ENCODE measurements at places on chromosomes 5 and 9. TPM values are rescaled to one million over a fixed set of nuclear protein-coding genes. Genes with fewer than 3 reads are reported as not detected.

- DNase-seq: peak; percentile 54
Measured at GRCh38 chr5:181217111-181217802, 5.8 kb upstream of the TRIM41 start.

DNA sequence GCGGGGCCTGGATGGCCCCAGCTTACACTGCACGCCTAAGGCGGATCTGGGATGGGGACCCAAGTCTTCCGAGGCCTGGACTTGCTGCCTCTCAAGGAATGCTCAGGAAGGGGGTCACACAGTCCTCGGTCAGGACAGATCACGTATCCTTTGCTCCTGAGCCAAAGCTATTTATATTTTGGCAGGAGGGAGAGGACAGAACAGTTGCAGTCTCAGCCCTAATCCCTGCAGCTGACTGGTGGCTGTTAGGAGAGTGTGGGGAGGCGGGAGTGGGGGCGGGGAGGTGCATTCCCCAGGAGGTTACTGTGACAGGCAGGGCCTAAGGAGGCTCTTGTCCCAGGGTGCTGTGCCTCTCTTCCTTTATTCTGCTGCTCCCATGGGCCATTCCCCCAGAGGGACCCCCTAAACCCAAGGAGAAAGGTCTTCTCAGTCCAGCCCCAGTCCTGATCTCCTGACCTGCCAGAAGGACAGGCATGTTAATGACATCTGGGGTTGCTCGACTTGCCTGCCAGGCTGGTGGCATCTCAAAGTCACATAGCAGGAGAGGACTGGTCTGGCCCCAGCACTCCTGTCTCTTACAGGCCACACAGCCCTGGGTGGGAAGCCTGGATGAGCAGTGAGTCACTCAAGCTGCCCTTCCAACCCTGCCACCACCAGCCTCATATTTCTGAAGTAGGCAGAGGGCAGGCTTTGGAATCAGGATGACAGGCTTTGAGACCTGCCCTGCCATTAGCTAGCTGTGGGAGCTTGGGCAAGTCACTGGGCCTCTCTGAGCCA, 51.9 kb downstream of the COL27A1 start:
- DNase-seq: no peak

DNA sequence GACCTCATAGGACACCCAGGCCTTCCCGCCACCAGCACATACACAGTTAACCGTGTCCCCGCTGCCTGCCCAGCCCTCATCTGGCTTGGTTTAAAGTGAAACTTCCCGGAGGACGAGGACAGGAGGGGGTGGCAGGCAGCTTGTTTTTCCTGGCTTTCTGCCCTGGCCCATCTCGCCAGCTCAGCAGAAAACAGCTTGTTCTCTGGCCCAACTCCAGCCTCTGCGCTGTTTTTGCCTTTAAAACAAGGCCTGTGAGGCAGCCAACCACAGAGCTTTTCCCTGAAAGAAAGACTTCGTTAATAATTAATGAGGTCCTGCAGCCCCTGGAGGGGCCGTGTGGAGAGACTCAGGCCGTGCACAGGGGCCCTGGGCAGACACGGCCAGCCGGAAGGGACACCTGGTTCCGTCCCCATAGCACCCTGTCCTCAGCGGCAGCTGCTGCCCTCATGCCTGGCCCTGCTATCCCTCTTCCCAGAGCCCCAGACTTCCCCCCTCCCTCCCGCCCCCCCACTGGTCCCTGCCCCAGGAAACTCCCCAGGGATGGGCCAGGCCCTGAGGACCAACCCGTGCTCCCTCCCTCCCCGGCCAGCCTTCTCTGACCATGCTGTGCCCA, 108.7 kb downstream of the RXRA start:
- DNase-seq: no peak

- peak; percentile 59 for DNase-seq
Measured at GRCh38 chr9:111759762-111760639, 34.7 kb downstream of the SHOC1 start.

- DNase-seq: no peak
Measured at GRCh38 chr5:173835661-173836060, 52.5 kb upstream of the CPEB4 start.

DNA sequence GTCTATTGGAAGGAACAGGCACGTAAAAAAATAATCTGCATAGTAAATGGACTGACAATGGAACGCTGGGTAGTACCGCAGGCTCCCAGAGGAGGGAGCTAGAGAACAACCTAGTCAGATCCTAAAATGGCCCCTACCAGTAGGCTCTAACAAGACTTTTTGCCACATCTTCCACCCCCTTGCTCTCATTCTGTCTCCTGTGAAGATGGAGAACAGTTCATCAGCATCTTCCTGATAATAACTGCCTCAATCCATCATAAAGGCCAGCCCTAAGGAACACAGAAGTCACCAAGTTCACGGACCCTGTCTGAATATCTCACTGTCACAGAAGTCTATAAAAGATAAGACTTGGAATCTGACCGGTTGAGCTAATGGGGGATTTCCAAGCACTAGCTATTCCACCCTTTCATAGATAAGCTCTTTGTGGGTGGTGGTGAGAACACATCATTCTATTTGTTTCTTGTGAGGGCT, 133.4 kb downstream of the SLC1A3 start:
- peak; percentile 89 for DNase-seq

DNA sequence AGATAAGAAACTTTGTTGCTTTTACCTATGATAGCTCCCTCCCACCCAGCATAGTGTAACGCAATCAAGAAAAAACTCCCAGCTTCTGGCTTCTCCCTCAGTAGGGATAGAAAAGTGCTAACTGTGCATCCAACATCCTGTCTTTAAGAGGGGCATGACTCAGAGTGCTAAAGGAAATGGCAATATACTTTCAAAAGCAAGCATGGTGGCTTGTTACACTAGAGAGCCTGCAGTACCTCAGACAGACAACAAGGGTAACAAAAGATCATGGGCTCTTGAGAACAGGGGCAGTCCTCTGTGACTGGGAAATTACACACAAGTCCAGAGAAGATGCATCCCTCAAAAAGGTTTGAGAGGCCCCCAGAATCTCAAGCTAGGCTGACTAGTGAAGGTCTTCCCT, 37.8 kb downstream of the PRELID2 start:
- no peak for DNase-seq

IL9 gene
- not detected for total RNA-seq

DNA sequence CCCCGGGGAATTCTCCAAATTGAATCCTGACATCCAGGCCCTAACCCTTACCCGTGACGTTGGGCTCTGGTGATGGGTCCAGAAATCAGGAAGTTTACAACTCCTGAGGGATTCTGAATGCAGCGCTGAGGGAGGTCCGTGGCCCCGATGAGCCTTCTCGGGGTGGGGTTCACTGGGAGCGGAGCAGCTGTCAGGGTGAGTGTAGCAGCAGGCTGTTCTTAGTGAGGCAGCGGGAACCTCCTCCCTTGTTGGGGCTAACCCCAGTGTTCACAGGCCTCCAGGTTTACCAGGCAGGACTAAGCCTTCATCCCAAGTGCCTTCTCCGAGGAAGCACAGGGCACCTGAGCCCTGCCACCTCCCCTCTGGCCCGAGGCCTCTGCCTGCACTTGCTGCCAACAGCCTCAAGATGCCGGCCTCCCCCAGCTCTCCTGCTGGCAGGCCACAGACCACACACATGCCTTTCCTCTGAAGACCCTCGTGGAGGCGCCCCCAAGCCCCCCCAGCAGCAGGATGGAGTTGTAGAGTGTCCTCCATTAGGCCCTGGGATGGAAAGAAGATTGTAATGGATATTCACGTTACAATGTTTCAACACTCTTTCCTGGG, 7.3 kb upstream of the ADAMTS16 start:
- DNase-seq: no peak

FUBP3 gene
- total RNA-seq: 61.9 TPM

DNA sequence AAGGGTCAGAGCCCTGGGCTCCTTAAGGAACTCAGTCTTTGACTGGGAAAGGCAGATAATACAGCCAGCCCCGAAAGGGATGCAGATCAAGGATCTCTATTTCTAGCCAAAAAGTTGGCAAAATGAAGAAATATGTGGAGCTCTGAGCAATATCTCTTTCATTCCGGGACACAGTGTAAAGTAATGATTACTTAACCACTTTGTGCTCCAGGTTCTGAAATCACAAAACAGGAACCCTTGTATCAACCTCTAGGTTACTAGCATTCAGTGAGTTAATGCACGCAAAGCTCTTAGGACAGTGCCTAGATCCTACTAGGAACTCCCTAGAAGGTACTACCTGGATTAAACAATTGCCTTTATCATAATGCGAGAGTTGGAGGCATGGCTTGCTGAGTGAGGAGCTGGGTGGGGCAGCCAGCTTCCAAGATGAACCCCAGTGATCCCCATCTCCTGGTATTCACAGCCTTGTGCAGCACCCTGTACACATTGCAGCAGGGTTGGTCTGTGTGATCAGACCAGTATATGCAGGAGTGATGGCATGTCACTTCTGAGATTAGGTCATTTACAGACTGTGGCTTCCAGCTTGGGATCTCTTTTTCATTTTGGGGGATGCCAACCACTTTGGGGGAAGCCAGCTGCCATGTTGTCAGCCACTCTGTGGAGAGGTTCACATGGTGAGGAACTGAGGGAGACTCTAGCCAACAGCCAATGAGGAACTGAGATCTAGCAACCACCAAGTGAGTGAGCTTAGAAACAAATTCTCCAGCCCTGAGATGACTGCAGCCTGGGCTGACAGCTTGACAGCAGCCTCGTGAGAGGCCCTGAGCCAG, 103.1 kb upstream of the SLC44A1 start:
- no peak for DNase-seq

IGFBPL1 gene
- 9.1 TPM for total RNA-seq

AK8 gene
- 2.0 TPM for total RNA-seq
